ENCODE measurements at places on chromosomes 2 and 18.

DNA sequence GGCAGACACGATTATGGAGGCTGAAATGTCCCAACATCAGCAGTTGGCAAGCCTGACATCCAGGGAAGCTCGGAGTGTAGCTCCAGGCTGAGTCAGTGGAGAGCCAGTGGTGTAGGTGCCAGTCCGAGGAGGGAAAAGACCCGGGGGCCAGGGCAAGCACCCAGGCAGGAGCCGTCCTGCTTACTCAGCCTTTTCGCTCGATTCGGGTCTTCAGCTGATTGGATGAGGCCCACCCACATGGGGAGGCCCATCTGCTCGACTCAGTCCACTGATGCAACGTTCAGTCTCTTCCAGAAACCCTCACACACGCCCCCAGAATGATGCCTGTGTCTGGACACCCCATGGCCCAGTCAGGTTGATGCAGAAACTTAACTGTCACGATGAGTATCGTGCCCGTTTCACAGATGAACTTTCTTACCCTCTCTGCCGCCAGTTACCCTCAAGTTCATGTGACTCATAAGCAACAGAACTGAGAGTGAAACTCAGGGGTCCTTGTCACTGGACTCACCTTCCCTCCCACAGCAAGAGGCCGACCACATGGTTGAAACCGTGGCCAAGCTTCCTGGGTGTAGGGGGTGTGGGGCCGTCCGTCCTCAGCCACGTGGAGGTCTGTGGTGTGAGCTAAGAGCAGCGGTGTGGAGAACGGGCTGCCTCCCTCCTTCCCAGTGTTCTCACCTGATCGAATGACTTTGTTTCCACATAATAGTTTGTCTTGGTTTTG lies 197.4 kb upstream of the HDAC4 start:
- DNase-seq, result no peak

DNA sequence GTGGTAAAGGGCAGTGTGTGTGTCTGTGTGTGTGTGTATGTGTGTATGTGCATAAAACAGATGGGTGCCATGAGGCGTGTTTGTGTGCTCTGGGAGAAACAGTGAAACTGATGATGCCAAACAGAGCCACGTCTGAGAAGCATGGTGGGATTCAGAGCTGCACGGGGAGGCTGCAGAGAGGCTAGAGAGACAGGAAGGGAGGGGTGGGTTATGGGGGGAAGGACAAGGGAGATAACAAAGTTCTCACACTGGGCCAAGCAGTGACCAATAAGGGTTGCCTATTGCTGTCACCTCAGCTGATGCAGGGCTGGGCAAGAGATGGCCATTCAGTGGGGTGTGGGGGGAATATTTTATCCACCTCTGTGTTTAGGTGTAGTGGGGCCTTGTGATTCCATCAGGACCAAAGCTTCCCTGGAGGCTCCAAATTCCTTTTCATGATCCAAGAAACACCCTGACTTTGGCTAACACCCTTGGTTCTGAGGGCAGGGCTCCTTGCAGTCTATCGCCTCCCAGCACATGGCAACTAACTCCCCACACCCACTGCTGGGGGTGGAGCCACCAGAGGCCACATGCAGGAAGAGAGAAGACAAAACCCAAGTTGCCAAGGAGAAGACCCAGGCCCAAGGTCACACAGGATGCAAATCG lies 54.2 kb upstream of the POMC start:
- no peak for DNase-seq

DNA sequence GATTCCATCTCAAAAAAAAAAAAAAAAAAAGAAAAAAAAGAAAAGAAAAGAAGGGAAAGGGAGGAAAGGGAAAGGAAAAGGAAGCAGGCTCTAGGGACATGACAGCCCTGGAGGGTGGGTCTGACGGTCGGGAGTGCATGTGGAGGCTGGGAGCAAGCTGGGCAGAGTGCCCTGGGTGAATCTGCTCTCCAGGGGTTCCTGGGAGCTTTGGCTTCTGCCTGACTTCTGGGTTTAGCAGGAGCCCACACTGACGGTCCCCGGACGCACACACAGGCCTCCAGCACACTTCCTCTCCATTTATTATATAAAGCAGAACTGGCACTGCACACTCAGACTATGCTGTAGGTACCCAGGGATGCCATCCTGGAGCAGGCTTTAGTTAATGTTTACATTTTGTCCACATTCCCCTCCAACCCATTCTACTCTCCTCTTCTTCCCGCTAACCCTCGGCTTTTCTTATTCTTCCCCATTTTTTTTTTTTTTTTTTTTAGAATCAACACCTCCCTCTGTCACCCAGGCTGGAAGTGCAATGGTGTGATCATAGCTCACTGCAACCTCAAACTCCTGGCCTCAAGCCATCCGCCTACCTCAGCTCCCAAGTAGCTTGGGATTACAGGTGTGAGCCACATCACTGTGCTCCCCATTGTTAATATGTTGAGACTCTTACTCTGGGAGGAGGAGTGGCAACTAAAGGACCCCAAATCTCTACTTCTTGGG lies 151.1 kb upstream of the SLC1A4 start:
- DNase-seq, result no peak

DNA sequence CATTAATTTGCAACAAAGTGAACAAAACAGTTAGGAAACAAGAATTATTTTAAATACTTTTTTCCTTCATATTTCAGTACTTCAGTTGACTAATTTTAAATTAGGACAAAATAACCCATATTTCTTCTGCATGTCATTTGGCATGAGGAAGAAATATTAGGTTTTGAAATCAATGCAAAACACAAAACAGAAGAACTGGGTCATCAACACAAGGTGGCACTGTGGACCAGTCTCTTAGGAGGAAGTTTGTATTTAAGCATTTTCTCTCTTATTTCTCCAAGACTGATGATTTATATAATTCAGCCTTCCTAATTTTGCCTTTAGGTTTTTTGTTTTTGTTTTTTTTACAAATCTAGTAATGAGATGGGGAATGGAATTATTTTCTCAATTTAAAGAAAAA lies 352.8 kb upstream of the KCNH7 start:
- no peak for DNase-seq

- no peak for DNase-seq
Observed at GRCh38 chr2:26432859-26433258, 31.1 kb downstream of the DRC1 start.

DNA sequence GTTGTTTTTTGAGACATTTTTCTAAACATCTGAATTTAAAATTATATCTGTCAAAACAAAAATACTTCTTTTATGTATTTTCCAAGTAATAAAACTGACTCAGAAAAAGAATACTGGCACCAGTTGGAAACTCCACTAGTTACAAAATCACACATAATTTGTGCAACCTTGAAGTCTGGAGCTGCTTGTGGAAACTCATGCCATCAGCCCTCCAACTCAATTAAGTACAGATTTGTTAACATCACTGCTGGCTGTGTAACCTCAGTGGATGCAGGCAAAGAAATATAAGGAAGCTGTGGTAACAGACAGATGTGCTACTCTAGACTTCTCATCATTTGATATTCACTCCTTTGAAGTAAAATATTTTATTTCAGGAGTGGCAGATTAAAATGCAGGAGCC lies 30.0 kb upstream of the RAPH1 start:
- DNase-seq, result no peak

GRCh38 chr2:105102001-105102400 lies 64.1 kb downstream of the MRPS9 start:
- DNase-seq, result no peak

DNA sequence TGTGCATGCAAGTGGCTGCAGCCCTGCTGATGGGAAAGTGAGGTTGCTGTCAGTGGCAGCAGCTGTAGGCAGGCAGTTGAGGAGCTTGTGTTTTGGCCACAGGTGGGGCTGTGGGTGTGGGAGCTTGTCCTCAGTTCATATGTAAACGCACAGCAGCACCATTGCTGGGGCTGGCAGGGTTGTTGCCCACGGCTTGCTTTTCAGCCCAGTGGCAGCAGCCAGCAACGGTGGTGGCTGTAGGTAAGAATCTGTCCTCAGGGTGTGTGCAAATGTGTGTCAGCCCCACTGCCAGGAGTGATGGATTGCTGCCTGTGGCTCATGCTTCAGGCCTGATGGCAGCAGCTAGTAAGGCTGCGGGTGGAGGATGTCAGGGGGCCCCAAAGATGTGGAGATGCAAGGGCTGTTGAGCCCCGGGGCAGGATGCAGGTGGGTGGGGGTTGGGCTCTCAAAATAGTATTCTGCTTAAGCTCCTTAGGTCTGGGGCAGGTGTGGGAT lies 141.3 kb upstream of the THUMPD2 start:
- no peak for DNase-seq

- no peak for DNase-seq
Observed at GRCh38 chr2:144213797-144214196, 306.1 kb downstream of the ZEB2 start.

DNA sequence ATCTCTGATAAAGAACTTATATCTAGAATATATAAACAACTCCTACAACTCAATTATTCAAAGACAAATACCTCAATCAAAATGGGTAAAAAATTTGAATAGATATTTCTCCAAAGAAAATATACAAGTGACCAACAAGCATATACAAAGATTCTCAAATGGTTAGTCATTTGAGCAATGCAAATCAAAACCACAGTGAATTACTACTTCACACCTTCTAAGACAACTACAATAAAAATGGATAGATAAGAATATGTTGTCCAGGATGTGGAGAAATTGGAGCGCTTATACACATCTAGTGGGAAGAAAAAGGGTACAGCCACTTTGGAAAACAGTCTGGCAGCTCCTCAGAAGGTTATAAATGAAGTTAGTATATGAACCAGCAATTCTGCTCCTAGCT lies 332.9 kb downstream of the TGIF1 start:
- no peak for DNase-seq

DNA sequence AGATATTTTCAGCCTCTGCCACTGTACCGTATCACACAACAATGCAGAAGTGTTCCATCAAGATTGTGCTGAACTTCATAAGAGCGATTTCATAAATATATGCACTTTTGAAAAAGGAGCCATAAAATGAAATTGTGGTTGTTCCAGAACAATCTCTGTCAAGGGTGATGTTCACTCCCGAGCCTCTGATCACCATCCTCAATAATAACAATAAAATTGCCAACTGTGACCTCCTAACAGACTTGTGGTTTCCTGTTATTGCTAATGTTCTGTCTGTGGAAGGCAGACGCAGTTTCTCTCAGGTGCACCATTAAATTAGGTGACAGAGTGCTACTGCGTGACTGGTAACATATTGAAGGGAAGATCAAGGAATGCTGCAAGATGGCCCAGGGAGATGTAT lies 383.7 kb downstream of the SOCS6 start:
- DNase-seq, result no peak

DNA sequence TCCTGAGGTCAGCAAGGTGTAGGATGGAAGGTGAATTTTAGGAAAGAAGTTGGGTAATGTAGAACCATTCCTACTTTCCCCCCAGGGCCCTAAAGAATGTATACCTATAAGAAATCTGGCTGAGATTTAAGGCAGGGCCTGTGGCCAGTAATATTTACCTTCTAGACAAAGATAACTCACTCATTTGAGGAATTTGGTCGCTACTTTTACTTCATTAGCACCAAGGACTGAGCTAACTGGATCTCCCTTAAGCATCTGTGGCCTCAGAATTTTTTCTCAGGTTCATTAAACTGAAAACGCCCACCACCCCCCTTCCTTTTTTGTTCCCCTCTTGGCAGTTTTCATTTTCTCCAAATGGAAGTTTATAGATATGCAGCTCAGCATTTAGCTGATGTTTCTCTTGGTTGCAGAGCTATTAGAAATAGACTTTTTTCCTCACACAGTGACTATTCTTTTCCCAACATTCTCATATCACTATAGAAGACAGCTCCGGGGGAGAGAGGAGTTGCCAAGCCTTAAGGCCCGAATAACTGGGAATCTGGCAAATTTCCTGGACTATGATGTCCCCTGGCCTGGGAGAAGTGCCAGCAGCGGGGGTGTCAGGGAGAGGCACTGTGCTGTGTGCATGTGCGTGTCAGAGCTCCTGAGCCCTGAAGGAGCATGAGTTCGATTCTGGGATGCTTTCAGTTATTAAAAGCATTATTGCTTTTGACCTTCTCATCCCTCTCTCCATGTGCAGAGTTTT lies 310.9 kb downstream of the PRKCE start:
- DNase-seq, result no peak

DNA sequence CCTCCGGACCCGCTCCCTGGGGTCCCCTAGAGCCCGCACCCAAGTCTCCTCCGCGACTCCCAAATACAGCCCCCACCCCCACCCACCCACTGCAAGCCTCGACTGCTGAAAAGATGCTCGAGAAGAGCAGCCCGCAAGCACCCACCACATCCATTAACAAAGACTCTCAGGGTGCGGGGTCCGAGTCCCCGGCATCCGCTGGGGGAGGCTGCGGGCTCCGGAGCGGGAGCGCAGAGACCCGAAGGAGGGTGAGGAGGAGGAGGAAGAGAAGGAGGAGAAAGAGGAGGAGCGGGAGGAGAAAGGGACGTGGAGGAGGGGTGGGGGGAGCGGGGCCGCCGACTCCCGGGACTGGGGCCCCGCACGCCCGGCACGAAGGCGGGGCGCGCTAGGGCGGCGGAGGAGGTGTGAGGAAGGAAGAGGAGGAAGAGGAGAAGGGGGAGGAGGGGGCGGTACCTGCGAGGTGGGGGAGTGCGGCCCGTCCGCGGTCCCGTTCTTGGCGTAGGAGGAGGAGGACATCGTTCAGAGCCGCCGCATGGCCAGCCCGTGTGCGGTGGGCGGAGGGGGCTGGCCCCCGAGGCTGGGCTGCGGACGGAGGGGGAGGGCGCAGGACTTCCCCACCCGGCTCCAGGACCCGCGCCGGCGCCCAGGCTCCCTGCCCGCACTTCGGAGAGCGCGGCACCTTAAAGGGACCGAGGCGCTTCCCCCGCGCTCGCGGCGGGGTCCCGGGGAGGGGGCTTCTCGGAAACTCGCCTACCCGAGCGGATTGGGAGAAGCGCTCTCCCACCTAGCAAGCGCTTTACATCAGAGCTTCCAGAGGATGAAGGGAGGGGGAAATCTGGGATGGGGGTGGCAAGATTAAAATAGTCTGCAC lies at the start of gene CACNB4:
TSS of gene CACNB4 (minus strand) at position 549 of the 871 bp plus-strand sequence.
- no peak for DNase-seq

DNA sequence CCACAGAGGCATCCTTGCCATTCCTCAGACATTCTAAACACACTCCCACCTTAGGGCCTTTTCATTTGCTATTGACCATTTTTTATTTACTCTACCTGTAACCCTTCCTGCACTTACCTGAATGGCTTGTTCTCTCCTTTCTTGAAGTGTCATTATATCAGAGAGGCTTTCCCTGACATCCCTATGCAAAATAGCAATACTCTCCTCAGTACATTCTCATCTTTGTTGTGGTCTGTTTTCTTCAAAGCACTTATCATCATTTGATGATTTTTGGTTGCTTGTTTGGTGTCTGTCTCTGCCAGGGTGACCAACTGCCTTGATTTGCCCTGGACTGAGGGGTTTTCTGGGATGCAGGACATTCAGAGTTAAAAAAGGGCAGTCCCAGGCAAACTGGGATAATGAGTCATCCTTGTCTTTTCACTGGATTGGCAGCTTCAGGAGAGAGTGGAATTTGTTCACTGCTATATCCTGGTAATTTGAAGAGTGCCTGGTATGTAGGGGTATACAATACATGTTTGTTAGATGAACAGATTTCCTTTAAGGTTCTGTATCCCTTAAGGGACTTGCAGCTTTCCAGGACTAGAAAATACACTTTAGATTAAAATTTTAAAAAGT lies 102.4 kb downstream of the BABAM2 start:
- no peak for DNase-seq

DNA sequence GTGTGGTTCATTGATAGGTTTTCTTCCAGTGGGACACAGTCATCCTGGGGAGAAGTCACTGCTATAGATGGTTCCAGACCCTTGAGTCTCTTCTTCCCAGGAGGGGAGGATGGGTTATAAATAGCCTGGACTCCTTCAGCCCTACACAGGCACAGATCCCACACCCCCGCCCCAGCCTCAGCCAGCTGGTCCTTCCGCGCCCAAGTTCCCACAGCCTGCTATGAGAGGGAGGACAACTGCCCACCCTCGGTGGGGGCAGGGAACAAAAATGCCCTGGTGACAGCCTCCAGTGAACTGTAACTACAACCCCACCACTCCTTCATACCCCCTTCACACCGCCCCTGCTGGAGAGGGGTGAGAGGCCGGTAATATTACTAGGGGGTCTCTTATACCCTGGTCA lies 3.2 kb downstream of the ZBTB7C start:
- no peak for DNase-seq
